Kidney (tissue), 22 donors: ENCODE measurements at places on chromosomes 3 and 15. TPM values are rescaled to one million over a fixed set of nuclear protein-coding genes. Genes with fewer than 3 reads are reported as not detected.

DNA sequence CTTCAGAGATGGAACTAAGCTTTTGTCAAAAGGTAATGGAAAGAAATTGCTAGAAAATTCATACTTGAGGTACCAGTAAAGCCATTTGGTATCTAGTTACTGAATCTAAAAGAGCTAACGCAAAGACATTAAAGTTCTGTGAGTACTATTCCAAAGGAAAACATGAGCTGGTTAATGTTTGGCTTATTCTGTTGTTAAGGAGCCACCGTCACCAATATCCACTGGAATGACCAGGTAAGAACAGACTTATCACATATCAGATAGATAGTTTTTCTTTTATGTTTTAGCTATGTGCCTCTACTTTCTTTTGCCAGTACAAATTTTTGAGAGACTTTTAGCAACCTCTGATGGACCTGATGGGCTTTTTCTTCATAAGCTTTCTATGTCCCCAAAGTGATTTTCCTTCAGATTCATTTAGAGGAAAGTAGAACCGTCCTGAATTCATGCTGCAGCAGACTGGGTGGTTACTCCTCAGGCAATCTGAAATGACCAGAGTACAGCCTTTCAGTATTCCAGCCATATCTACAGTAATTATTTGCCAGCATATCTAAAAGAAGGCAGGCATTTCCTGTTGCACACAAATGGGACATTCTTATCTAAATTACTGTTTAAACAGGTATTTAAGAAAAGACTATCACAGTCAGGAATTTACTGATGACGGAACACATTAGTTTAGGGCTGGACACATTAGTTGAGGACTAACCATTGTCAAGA, 274.1 kb downstream of the MECOM start:
- no peak for DNase-seq

RASL12 gene
- polyA plus RNA-seq, result 6.7 TPM

GRCh38 chr15:80068578-80068977, 9.1 kb downstream of the ZFAND6 start:
- no peak for DNase-seq

- DNase-seq, result no peak
These were observed 1390.9 kb upstream of the CADM2 start for GRCh38 chr3:83567935-83568334.

- no peak for DNase-seq
These were observed 74.7 kb upstream of the ROBO2 start for GRCh38 chr3:76965122-76965725.

DNA sequence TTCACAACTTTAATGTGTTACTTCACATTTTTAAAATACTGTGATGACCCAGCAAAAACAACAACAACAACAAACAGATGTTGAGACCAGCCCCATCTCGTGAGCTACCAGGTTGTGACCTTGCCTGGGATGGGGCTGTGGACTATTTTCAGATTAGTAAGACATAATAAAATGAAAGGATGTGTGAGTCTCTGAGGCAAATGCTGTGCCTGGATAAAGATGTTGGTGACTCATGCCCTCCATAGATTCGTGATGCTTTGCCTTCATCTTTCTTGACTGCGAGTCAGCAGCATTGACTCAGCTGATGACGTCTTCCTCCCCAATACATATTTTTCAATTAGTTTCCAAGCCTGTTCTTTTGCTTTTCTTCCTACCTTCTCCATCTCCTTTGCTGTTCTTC, 453.0 kb upstream of the CFAP20DC start:
- DNase-seq, result no peak

DNA sequence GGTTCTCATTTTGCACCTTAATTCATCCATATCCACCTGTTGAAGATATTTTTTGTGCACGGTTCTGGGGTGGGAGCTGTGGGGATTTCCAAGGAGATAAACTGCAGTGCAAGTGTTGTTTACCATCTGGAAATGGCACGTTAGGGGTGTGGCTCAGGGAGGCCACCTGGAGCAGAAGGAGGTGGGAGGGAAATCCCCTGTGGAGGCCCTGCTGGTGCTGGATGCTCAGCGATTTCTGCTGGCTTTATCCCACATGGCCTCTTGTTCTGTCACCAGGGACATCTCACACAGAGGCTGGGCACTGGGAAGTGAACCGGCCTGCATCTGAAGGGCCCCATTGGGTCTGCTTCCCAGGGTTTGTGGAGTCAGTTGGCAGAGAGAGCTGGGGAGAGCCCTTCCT, 24.3 kb downstream of the TRPM1 start:
- no peak for DNase-seq

DNA sequence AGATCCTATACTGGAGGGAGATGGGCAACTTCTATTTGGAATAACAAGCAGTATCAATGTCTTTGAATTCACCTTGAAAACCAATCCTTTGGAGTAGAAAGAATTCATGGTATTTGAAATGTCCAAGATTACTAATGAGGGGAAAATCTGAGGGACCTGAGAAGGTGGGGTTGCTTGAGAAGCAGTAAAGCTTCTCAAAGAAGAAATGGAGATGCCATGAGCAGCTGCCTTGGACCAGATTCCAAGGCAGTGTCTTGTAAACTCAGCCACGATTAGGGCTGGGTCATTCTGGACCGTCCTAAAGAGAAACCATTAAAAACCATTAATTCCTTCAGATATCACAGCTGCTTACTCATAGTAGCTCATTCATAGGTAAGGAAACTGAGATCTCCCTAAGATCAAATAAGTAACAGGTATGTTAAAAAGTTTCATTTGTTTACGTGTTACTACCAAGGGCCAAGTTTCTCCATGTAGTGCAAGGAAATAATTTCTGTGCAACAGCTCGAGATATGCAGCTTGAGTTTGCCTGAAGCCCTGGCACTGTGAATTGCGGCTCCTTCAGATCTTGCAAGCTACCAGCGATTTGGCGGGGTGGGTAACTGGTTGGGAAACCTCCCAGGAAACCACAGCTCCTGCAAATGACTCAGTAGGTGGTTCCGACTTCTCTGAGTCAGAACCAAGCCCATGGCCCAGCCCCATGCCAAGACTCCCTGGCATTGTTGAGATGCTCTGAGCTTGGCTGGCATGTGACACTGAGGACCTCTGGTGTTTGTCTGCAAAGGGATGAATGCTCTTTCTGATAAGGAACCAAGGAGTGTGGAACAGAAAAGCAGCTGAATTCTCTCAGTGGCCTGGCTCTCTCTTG, 296.8 kb downstream of the RORA start:
- DNase-seq, result no peak

CMTM7 gene
- 26.0 TPM for polyA plus RNA-seq

- no peak for DNase-seq
These were observed 332.2 kb upstream of the GOLIM4 start for GRCh38 chr3:168427835-168428475.

CCDC33 gene
- not detected for polyA plus RNA-seq

GRCh38 chr15:69997813-69998212, 99.9 kb downstream of the TLE3 start:
- DNase-seq, result no peak

DNA sequence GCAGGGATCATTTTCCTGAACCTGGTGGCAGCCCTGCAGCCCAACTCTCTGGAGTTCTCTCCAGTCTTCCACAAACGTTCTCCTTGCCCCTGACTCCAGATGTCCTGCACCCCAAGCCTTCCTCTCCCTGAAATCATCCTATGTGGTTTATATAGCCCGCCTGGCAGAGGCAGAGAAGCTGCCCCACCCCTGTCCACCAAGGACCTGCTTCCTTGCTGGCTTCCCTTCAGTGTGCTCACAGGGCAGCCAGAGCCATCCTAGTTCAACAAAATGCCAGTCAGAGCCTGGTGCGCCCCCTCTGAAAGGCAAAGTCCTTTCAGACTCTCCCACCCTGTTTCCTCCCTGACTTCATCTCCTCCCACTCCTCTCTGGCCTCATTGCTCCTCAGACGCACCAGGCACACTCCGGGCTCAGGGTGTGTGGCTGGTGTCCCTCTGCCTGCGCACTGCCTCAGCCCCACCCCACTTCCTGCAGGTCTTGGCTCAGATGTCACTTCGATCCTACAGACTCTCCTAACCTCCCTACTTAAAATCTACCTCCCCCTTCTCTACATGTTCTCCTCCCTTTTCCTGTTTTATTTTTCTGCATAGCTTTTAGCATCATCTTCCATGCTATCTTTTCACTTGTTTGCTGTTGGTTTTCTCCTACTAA, 5.9 kb downstream of the KBTBD13 start:
- peak; percentile 80 for DNase-seq

PTPN23 gene
- polyA plus RNA-seq, result 12.6 TPM

GRCh38 chr15:73683777-73684580, at the start of gene CD276:
Gene CD276, plus strand, starts transcription at chr15:73684383. Its CDS starts 15,257 bp downstream, at chr15:73699640.
- peak; percentile 80 for DNase-seq

ACAP2 gene
- 4.6 TPM for polyA plus RNA-seq

MED12L gene
- polyA plus RNA-seq, result 0.13 TPM

DNA sequence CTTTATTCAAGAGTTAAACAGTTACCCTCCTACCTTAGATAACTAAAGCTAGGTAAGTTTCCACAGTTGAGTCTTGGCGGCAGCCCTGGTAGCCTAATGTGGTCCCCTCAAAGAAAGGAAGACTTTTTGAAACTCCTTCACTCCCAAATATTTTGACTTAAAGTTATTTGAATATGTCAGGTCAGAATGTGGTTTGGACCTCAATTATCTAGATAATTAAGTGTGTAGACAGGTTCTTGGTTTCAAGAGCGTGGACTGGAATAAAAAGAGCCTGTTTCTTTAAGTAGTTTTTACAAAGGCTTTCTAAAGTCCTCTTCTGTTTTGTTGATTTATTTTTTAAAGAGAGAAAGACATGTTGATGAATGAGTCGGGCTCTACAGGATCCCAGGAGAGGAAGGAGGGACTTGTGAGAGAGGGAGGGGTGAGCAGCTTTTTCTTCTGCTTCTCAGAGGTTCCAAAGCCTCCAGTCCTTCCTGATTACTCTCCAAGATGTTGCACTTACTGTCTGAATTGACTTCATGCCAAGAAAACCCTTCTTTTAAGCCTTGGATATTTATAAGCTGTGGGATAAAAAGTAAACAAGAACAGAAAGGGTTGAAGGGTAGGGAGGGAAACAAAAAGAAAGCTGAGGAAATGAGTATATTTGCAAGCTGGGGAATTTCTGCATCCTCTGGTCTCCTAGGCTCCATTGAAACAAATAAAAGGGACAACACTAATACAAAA, 457.4 kb downstream of the IGSF11 start:
- DNase-seq, result no peak

GRCh38 chr3:67832817-67833216, 178.4 kb upstream of the SUCLG2 start:
- no peak for DNase-seq

DNA sequence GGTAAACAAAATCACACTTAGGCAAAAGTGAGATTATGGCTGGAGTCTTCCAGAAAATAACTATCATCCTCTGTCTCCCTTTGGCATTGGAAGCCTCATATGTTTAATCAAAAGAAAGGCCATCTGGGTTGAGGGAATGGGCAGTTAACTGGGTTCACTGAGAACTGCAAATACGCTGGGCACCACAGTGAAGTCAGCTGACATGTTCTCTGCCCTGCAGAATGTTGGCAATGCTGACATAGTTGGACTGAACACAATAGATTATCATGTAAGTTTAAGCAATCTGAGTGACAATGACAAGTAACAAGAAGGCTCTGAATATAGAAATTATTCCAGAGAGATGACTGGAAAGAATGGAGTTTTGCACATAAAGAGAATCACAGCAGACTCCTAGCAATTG, 43.8 kb upstream of the SLC25A26 start:
- no peak for DNase-seq

GRCh38 chr3:29255854-29256696, 24.8 kb upstream of the RBMS3 start:
- no peak for DNase-seq

DNA sequence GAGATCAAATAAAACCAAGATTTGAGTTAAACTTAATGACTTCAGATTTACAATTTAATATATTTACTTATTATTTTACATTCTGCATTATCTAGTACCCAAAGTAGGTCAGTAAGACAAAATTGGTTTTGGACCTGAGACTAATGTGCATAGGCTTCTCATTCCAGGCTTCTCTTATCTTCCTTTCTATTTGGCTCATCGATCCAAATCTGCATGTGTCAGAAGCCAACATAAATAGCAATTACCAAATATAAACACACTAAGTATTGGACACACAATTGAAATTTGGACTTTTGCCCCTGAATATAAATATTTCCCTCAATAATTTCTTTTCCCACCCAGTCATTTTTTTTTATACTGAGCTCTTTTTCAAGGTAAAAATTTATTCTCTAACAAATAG, 290.6 kb upstream of the ARHGEF26 start:
- DNase-seq, result no peak

ALG1L2 gene
- not detected for polyA plus RNA-seq

- no peak for DNase-seq
These were observed 114.6 kb downstream of the CYP19A1 start for GRCh38 chr15:51223771-51224229.

DNA sequence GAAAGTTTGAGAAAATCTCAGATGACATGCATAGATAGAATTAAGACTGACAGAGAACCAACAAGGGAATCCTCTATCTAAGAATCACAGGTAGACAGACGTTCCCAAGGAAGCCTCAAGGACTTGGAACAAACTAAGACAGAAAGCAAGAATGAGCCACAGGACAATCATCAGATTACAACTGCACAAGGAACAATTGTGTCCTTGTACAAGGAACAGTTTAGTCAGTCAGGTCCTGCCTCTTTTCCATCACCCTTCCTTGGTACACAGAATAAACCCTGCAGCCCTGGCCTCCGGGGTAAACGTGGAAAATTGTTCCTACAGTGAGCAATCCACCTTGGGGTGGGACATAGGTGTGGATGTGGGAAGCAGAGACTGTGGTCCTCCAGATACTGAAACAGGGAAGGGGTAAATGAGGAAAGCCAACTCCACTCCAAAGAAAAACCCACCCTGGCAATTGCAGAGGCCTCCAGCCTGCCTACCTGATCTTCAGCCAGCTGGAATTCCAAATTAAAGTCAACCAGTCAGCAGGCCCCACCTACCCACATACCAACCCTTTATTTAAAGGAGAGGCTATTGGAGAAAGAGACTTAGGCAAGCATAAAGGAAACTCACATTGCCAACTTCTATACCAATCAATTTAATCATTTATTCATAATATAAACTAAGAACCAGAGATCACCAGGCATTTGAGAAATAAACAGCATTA, 73.4 kb downstream of the ULK4 start:
- no peak for DNase-seq

- DNase-seq, result no peak
These were observed 15.5 kb upstream of the SRP14 start for GRCh38 chr15:40054605-40054854.

DNA sequence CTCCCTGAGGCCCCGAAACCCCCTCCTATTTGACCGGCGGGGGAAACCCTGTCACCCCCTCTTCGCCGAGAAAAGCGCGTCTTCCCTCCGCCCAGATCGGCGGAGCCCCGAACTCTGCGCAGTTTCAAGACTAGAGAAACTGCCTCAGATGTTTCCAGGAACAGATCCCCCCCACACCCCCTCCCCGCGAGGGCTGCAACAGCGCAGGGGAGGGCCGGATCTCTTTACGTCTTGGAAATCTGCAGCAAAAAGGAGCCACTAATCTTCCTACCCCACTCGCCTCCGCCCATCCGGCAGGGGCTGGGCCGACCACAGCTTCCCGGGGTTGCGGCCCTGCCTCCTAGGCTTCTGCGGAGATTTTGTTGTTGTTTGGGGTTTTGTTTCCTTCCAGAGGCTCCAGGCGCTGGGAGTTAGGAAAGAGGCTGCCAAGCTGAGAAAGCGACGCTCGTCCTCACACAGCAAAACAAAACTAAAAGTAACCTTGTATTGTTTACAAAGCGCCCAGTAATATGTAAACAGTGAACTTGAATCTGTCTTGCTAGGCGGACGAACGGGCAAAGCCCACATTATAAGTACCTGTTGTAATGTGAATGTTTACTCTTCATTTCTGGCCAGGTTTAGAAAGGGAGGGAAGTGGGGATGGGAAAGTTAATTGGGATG, 2.2 kb downstream of the FOXB1 start:
- DNase-seq, result peak; percentile 78

GRCh38 chr15:70447928-70448698, 315.2 kb downstream of the UACA start:
- peak; percentile 49 for DNase-seq

CA12 gene
- polyA plus RNA-seq, result 242 TPM

- DNase-seq, result no peak
These were observed 25.3 kb upstream of the ZNF770 start for GRCh38 chr15:35013370-35013769.
